ENCODE measurements at places on chromosomes 12 and 14.

DNA sequence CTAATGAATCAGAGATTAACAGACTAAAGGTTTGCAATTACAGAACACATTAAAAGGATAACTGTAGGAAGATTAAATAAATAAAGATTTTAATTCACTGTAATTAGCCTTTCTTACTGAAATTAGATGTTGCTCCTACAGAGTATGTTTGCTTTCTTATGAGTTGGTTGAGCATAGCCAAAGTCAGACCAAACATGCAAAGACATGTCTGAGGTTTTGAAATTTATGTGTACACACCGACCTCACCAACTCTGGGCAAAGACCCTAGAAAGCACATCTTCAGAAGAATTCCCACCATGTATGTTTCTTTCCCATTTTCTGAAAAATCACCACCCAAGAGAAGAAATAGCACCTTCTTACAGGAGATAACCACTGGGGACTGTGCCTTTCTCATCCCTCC, 159.2 kb downstream of the PAX9 start:
- DNase-seq = no peak

DNA sequence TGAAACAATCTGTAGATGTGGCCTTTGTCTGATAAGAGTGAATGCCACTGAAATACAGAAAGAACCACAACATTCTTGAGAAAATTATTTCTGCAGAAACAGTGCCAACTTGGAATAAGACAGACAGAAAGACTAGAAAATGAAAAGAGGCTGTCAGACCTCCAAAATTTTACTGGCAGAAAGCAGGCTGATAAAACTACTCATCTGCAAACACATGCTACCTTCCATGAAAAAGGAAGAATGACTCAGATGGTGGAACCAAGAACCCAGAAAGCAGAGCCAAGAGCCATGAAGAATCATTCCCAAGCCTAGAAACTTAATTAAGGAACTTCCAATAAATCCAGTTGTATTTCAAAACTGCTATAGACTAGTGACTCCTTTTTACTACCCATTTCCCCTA, 31.9 kb upstream of the OSBPL8 start:
- no peak for DNase-seq

- DNase-seq = no peak
These were observed 44.3 kb downstream of the IFNG start for GRCh38 chr12:68115281-68115680.

GRCh38 chr12:26696048-26696612, 136.9 kb downstream of the ITPR2 start:
- no peak for DNase-seq

GRCh38 chr14:86570371-86570770, 1040.4 kb downstream of the FLRT2 start:
- DNase-seq = no peak

DNA sequence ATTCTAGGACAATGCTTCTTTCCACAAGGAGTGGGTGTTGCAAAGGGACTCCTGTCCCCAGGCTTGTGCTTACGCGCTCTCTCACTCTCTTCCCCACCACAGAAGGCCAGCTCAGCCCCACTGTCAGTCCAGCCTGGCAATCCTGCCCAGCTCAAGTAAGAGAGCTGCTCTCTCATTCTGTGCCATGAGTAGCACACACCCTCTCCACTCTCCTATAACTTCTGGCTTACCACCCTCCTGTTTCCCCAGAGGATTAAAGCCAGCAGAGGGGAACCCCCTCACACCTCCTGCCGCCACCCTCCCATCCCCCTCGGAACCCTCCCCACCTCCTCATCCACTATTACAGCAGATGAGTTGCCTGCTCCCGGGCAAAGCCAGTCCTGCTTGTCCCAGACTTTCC, 17.1 kb downstream of the NCKAP5L start:
- no peak for DNase-seq

GRCh38 chr14:100428727-100429126, 105.6 kb downstream of the SLC25A47 start:
- DNase-seq = no peak

GRCh38 chr12:63410197-63410596, 258.1 kb downstream of the DPY19L2 start:
- no peak for DNase-seq

DNA sequence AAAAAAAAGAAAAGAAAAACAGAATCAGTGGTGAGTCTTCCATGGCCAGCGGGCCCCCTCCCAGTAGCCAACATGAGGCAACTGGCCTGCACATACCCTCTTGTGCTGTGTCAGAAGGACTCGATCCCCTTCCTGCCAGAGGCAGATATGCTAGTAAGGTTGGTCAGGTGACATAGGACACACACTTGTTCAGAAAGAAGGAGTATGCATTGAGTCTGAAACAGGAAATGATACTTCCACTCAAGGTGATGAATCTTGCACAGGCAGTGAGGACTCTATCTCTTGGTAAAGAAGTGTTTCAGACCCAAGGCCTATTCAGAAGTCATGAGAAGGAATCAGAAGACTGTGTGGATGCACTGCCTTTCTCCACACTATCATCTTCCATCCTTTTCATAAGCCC, 269.7 kb upstream of the FAR2 start:
- no peak for DNase-seq

GRCh38 chr12:22284871-22285270, 49.6 kb downstream of the ST8SIA1 start:
- no peak for DNase-seq

DNA sequence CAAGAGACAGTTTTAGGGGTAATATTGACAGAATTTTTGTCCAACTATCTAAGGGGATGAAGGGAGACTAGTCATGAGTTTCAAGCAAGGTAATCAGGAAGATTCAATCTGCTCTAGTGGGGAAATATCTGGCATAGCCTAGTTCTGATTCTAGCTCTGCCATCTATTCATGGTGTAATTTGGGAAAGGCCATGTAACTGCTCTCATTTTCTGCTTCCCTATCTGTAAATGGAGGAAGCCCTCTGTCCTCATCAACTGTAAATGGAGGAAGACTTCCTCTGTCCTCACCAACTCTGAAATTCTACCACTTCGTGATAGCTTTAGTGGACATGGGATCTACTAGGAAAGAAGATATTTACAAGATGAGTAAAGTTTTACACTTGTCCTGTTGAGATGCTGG, 37.9 kb downstream of the BHLHE41 start:
- DNase-seq = no peak

DNA sequence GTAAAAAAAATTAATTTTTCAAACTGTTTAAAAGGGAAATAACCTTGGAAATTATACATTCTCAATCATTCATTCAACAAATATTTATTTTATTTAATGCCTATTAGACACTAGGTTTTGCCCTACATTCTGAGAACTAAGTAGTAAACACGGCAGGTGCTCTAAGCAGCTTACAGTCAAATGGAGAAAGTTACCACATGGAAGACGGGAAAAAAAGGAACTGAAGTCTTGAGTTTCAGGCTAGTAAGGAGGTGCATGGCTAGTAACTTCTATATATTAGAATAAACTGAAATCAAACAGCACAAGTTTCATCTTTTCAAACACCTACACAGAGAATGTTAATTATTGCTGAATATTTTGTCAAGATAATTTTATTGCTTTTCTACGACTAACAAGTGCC, 52.9 kb downstream of the C12orf42 start:
- no peak for DNase-seq

- DNase-seq = no peak
These were observed 2.0 kb downstream of the DDIT3 start for GRCh38 chr12:57518176-57518919.

DNA sequence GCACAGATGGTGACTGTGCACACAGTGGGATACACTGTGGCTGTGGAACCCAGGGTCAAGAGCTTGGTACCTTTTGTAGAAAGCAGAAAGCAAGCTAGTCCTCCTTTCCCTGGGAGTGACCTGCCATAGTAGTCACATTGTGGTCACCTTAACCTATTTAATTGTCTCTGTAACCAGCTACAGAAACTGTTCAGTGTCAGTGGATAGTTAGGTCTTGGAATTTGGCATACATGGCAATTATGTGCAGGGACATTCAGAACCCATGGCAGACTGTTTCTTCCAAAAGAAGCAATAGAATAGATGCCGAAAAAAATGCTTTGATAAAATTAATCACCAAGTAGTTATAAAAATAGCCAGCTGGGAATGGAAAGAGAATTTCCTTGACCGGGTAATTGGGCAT, 30.4 kb downstream of the PPHLN1 start:
- no peak for DNase-seq

DNA sequence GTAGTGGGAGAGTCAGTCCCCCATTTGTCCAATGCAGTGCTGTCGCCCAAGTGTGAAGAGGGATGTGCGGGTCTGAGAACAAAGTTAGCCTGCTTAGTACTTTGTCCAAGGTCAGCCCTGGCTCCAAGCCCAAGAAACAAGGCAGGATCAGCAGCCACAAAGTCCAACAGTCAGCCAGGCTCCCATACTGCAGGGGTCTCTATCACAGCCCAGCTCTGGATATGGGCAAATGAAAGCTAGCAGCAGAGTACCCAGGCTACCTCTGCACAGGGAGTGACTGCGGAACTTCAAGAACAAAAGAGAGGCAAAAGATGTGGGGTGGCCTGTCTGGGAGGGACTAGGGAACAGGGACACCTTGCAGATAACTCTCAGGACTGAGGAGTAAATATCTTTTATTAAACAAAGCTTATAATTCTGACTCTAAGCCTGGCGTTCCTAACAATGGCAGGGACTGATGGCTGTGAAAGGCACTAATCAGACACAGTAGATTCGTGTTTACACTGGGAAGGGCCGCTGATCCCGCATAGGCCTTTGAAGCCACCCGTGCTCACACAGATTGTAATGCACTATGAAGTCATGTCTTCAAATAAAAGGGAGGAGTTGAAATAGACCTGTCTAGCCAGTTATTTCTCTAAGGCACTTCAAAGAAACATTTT, 91.0 kb upstream of the EEA1 start:
- no peak for DNase-seq

GRCh38 chr12:100156731-100157426, 14.2 kb upstream of the BLTP3B start:
- no peak for DNase-seq

- DNase-seq = no peak
These were observed 98.2 kb downstream of the GLT1D1 start for GRCh38 chr12:128951448-128951847.

- no peak for DNase-seq
These were observed 19.8 kb upstream of the CABP1 start for GRCh38 chr12:120620624-120621023.

DNA sequence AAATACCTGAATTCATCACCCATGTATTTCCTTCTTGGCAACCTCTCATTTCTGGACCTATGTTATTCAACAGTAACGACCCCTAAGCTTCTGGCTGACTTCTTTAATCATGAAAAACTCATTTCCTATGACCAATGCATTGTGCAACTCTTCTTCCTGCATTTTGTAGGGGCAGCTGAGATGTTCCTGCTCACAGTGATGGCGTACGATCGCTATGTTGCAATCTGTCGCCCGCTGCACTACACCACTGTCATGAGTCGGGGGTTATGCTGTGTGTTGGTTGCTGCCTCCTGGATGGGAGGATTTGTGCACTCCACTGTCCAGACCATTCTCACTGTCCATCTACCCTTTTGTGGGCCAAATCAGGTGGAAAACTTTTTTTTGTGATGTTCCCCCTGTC, 356 bp downstream of the OR4Q2 start:
- no peak for DNase-seq

- no peak for DNase-seq
These were observed 102.6 kb downstream of the RIN3 start for GRCh38 chr14:92616178-92616577.

DNA sequence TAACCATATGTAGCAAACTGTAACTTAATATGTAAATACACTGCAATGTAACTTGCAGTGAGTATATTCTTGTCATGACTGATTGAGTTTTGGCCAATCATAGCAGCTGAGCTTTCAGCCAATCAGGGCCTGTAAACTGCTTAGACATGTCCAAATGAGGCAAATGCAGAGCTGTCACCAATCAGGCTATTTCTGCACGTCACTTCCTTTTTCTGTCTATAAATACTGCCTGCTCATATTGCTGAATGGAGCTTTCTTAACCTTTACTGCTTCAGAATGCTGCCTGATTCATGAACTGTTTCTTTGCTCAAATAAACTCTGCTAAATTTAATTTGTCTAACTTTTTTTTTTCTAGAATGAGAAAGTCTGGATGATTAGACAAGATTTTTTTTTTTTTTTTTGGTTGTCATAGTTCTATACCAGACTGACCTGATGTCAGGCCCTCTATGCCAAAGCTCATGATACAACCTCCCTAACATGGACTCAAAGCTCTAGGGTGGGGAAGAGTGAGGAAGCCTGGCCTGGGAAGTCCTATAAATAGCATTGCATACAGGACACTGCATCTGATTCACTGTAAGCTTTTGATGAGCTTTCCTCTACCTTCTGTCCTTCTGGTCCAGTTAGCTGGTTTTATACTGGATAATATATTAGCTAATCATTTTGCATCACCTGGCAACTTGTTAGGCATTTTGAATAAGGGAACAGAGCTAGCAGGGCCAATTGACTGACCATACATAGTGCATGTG, 12.0 kb downstream of the MGP start:
- DNase-seq = no peak

DNA sequence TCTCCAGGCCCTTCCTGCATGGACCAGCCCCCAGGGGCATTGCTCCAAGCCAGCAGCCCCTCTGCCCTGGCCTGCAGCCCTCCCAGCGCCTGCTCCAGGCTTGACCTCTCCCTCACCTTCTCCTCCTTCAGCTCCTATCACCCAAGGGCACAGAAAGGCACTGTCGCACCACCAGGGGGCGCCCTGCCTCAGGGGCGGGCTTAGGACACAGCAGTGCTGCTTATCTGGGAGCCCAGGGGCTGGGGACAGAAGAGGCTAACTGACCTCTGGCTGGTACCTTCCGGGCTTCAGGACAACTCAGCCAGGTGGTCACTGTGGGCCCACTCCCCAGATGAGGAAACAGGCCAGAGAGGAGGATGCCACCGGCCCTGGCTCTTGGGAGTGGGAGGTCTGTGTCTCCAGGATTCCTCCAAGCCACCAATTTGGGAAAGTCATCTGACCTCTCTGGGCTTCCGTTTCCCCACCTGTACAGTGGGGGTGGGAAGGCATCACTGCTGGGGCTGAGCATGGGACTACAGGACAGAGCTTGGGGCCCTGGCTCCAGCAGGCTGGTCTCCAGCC, 25.3 kb upstream of the GPR132 start:
- DNase-seq = peak; percentile 67

DNA sequence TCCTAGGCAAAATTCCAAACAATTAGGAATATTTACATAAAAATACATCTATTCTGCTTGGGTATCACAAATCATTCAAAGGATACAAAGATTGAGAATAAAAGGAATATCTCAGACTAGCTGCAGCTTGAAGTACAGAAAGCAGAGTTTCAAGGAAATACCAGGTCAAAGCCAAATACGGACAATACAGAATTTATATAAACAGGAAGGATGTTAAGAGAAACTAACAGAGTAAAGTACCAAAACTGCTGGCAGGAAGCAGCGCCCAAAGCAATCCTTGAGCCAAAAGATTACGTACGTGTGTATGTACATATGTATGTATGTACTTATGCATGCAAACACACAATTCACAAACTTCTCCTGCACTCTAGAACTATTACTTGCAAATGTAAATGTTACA, 86.6 kb downstream of the PPP1R12A start:
- DNase-seq = no peak

DNA sequence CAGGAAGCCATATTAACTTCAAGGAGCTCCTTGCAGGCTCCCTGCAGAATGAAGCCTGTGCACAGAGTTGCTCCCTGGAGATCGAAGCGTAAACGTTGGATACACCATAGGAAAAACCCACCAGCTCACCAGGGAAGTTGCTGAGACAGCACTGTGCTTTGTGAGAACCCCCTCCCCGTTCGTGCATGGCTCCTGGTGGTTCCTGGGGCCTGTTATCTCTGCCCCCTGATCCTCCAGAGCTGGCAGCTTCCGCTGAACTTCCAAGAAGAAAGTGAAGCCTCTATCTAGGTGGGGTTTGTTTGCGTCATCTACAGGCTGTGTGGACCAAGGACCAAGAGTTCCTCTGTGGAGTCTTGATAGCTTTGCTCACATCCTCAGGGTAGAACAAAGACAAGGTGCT, 2.4 kb upstream of the CCDC85C start:
- no peak for DNase-seq

Measured in NCI-H187 (cell line).